Activated CD8-positive, alpha-beta memory T cell treated with anti-CD3 and anti-CD28 coated beads for 1 hour (primary cell): ENCODE measurements at places on chromosomes 3 and 15.

GRCh38 chr15:47674586-47675232 lies 42.6 kb upstream of the SEMA6D start:
- DNase-seq: no peak

DNA sequence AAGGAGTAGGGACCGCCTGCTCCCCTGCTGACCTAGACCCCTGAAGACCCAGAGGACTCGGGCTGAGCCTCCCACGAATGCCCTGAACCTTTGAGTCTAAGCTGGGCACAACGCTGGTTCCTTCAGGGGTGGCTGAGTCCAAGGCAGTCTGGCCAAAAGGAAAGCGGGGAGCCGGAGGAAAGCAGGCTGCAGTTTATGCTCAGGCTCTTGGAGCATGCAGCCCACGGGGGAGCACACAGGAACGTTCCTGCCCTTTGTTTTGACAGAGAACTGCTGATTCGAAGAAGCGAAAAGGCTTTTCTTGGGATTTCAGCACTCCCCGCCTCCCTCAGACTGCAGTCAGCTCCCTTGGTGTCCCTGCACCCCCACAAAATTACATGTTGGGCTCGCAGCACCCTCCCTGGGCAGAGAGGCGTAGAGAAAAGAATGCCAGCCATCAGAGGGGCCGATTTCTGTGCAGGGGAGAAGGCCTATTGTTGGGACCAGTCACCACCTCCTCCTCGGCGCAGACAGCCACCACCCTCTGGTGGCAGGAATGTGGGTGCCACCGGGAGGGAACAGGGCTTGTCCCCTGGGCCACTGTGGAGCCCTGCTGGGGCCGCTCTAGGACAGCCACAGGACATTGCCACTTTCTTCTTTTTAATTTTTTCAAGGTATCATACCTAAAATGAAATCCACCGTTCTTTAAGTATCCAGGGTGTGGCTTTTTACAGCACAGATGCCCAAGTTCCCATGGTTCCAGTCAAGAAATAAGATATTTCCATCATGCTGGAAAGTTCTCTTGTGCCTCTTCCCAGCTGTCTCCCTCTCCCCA lies 72.2 kb downstream of the SMAD6 start:
- DNase-seq: peak; percentile 28

DNA sequence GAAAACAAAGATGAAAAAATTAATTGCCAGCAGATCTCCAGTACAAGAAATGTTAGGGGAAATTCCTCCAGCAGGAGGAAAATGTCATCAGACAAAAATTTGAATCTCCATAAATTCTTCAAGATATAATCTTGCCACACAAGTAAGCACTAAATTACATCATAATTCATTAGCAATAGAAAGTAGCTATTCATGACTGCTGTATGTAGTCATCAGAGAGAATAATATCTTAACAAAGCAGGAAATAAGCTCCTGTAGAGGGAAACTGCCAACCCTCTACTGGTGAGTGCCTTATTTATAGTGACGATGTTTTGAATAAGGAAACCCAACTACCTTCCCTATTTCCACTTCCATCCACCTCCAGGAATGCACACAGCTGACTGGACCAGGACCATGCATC lies 15.8 kb upstream of the SLC27A2 start:
- DNase-seq: no peak

GRCh38 chr3:110568246-110568645 lies 503.4 kb upstream of the NECTIN3 start:
- DNase-seq: no peak

DNA sequence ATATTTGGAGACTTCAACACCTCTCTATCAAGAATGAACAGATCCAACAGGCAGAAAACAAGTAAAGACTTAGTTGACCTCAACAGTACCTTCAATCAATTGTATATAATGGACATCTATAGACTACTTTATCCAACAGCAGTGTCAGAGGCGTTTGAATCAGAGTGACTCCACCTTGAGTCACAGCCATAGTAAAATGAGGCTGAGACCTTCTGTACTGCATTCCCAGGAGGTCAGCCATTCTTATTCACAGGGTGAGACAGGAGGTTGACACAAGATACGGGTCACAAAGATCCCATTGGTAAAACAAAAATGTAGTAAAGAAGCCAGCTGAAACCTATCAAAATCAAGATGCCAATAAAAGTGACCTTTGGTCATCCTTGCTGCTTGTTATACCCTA lies 299.8 kb downstream of the CNTN3 start:
- no peak for DNase-seq

- no peak for DNase-seq
Observed at GRCh38 chr3:3082234-3082924, 27.8 kb downstream of the IL5RA start.

- DNase-seq: no peak
Observed at GRCh38 chr3:191369616-191370010, 39.3 kb upstream of the UTS2B start.

DNA sequence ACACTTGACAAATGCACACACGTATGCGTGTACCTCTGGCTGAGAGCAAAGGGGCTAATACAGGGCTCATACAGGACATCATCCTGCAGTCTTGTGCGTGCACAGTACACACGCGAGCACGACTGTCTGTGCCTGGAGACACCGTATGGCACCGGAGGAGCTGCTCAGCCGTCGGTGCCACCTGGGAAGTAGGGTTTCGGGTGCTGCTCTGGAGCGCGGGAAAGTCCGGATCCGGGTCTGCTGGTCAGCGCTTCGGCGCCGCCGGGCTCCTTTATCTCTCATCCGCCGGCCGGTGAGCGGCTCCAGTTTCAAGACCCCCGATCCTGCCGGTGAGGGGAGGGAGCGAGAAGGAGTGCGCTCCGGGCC lies 9.3 kb downstream of the FOXL2 start:
- no peak for DNase-seq

DNA sequence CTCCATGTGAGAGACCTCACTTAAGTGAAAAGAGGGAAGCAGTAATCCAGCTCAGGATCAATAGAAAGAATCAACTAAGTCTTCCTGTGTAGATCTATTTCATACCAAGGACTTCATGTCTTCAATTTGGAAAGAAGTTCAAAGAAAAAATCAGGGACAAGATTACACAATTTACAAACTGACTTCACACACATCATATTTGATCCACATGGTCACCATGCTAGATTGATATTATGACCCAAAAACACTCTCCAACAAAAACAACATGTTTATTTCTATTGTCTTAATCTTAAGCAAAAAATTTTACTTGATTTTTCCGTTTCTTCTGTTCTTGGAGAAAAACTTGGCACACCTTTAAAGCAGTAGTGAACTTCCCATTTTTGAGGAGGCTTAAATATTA lies 76.3 kb downstream of the THBS1 start:
- no peak for DNase-seq

DNA sequence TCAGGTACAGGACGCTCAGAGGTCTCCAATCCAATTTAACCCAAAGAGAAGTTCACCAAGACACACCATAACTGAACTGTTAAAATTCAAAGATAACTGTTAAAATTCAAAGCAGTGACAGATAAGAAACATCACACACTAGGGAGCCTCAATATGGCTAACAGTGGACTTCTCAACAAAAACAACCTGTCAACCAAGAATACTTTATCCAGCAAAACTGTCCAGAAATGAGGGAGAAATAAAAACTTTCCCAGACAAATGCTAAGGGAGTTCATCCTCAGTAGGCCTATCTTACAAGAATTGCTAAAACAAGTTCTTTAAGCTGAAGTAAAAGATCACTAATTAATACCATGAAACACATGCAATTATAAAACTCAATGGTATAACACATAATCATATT lies 36.3 kb upstream of the MYLK start:
- no peak for DNase-seq

DNA sequence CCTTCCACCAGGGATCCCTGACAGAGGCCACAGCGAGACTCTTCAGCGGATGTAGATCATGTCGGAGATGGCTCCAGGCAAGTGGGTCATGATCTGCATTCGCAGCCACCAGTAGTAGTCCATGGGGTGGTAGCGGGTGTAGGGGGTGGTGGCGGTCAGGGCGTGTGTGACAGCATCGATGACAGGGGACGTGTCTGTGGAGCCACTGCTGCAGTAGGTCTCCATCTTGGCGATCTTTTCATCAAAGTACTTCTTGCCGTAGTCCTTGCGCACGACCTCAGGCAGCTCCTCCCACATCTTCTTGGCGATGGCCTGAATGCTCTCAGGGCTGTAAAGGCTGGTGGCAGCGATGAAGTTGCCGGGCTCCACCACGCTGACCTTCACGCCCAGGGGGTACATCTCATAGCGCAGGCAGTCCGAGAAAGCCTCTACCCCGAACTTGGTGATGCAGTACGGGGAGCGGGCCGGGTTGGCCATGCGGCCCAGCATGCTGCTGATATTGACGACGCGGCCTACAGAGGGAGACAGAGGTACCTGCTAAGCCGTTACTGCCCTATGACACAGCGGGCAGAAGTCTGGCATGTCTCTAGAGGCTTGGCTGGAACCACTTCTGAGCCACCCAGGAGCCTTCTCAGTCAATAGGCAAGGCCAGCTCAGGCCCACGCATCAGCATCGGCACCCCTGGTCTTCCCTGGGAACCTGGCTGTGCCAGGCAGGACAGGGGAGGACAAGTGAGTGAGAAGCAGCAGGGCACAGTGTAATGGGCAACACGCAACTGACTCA lies 43.7 kb downstream of the BDH1 start:
- DNase-seq: no peak

DNA sequence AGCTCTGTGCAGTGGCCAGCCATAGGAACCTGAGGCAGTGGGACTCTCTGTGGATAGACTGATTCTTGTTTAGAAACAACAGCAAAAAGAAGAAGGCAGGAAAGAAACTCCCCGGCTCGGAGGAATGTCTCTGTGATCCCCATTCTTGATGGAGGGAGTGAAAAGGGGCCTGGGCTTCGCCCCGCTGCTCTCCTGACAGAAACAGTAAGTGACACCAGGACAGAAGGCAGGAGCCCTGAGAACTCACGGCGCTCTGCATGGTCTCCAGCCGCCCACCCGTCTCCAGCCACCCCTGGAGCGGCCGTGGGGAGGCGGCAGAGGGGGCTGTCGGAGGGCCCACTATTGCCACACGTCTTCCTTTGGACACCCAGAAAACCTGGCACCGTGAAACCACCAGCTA lies 35.7 kb upstream of the PARL start:
- no peak for DNase-seq
